ENCODE measurements at places on chromosomes 2 and 18.

DNA sequence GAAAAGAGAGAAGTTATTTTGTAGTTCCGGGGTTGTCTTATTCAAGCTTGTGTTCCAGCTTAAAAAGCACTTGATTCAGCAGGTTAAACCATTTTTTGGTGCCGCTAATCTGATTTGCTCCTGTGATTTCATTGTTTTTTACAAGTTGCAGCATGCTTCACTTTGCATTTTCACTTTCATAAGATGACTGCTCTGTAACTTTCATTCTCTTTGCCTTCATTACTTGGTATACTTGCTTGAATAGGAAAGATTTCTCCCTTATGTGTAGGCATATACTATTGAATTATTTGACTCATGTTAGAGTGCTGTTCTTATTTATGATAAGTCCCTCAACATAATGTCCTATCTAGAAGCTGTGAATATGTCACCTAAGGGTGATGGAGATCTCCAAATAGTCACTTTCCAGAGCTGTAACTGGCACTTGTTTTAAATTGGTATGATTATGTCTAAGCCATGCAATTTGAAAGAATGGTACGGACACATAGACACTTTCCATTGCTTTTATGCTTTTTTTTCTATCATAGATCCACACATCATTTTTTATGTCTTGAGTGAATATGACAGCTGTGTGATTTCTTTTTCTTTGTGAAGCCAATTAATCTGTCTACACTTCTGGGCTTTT is 254.5 kb downstream of the DSEL start:
- DNase-seq = no peak

DNA sequence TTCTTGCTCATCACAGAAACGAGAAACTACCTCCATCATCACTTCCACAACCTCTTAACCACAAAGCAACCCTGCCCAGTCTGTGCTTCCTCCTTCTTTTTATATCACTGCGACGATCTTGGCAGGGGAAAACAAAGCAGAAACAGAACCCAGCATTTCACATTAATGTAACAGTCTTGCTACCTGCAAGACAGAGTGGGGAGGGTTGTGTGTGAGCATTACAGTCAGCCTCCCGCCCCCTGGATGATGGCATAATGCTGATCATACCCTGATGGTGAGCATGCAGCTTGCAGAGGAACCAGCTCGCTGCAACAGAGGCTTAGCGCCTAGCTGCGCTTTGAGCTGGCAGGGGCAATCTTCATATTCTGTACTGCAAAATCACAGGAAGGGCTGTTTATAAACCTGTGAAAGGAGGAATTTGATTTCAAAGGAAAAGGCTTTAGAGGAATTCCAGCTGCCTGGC is 376.1 kb downstream of the IRS1 start:
- DNase-seq = no peak

GRCh38 chr18:73647391-73647790 is 500.2 kb downstream of the FBXO15 start:
- DNase-seq = no peak

GRCh38 chr18:79876497-79876896 is 75.0 kb downstream of the SLC66A2 start:
- no peak for DNase-seq

GRCh38 chr2:149731079-149731478 is 143.5 kb upstream of the MMADHC start:
- no peak for DNase-seq

GRCh38 chr2:101355401-101356054 is 31.8 kb downstream of the CREG2 start:
- no peak for DNase-seq

GRCh38 chr2:217588266-217588665 is 414.5 kb downstream of the TNS1 start:
- no peak for DNase-seq

DNA sequence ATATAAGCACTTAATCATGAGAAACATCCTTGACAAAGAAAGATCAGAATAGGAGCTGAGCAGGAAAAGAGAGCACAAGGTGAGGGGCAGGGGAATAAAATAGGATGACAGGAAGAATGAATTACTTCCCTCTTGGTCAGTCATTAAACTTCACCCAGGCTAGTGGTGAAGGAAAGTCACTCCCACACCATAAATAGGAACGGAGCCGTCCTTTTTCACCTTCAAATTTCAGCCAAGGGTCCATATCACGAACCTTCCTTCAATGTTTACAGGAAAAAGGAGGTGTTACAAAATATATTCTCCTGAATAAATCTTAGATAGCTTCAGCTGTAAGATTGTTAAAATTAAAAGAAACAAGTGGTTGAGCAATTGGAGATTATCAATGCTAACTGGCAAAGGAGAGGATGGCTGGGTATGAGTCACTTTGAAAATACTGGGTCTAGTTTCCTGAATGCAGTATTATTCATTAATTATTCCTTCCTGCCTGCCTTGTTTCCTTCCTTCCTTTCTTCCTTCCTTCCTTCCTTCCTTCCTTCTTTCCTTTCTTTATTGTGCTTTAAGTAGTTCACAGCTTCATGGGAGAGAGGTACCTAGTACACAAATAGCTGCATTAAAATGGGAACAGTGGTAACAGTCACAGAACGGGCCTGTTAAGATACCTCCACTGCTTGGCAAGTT is 292.3 kb upstream of the ID2 start:
- no peak for DNase-seq

DNA sequence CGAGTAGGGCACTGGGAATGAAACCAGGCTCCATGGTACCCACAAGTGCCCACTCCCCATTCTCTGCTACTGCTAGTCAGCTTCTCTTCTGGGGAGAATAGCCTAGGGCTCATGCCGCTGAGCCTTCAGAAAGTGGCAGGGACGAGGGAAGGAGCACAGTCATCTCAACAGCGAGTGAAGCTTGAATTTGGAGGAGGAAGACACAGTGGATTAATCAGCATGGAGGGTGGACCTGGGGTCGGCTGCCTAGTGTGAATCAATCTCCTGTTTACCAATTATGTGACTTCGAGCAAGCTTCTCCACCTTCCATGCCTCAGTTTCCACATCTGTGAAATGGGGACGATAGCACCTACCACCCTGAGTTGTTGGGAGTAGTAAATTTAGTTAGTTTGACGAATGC is 157.0 kb downstream of the SEPTIN10 start:
- no peak for DNase-seq

DNA sequence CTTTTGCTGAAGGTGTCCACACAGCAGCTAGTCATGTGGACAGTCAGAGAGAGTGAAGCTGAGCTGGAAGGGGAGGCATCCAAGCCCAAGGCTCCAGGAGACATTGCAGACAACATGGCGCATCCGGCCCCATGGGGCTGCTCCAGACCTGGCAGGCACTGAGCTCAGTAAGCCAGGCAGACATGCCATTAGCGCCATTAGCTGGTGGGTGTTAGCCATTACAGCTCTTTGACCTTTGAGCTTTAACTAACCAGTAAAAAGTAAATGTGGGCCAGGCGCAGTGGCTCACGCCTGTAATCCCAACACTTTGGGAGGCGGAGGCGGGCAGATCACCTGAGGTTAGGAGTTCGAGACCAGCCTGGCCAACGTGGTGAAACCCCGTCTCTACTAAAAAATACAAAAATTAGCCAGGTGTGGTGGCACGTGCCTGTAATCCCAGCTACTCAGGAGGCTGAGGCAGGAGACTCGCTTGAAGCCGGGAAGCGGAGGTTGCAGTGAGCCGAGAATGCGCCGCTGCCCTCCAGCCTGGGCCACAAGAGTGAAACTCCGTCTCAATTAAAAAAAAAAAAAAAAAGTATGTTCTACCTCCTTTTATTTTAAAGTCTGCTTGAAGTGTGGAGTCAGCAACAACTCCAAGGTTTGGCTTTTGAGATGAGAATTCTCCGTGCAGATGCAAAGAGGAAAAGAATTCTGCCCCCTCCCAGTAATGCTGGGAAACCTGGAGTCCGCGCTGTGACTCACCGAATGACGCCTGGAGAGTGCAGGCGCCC is 69.4 kb downstream of the TWSG1 start:
- DNase-seq = no peak

GRCh38 chr2:11876889-11877288 is 130.5 kb downstream of the LPIN1 start:
- no peak for DNase-seq

DNA sequence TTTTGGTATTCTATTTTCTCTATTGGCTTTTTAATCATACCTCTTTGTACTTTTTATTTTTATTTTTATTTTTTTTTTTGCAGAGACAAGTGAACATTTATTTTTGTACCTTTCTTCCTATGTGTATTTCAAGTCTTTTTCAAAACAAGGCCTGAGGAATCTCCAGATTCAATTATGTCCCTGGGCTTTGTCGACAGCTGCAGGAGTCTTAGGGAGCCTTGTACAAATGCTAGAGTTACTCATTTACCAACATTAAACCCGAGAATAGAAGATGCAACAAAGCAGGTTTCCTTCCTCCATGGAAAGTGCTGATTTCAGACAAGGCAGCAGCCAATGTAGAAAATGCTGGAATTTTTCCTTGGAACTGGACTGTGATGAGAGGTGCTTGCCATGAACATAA is 242.8 kb downstream of the TNS1 start:
- no peak for DNase-seq

DNA sequence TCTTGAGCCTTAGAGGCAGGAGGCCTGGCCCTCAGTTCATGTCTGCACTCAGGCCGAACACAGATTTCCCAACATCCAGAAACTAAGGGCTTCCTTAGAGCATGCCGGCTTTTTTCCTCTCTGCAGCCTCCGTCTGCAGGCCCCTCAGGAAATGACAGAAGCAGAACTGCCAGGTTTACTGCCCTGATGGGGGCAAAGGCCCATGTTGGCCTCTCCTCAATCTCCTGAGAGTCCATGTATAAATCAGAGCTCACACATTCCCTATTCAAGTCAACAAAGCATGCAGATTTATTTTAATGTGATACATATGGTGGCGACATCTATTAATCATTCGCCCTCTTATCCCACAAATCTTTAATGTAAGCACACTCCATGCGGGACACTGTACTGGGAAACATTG is 475.6 kb upstream of the HS6ST1 start:
- DNase-seq = no peak

- DNase-seq = no peak
These were observed 79.8 kb downstream of the MGAT5 start for GRCh38 chr2:134333646-134334189.

DNA sequence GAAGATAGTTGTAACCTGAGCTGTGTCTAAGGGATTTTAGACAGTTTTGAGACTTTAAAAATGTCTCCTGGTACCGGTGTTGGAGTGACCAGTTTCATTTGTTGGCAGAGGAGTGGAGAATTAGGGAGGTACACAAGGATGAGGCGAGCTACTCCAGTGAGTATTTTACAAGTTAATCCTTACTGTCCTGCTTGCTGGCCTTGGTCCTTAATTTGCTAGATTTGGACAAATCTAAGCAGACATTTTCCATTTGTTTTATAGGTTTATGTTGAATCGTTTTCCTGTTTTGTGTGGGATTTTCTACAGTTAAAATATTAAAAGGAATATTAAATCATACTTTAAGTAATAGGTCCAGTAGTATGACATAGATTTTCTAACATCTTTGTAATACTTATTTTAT is 101.8 kb downstream of the ZNF407 start:
- DNase-seq = no peak

GRCh38 chr2:96142217-96143113 is 2.8 kb downstream of the DUSP2 start:
- no peak for DNase-seq

GRCh38 chr18:58975296-58975695 is 110.6 kb downstream of the ZNF532 start:
- DNase-seq = no peak

DNA sequence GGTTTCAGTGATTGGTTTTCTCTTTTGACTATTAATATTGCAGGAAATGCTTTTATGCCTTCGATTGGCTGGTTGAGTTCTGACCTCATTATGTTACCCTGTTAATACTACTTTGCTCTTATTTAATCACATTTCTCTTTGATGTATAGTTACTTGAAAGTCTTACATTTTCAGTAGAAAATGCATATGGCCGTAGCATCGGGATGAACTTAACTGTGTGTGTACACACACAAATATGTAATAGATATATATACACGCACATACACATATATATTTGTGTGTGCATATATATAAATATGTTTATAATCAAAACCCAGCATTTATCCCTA is 1.6 kb downstream of the EPC2 start:
- DNase-seq = no peak

- no peak for DNase-seq
These were observed 753.9 kb downstream of the RNF144A start for GRCh38 chr2:7670905-7671641.

- DNase-seq = no peak
These were observed 245.4 kb downstream of the GALR1 start for GRCh38 chr18:77495079-77495478.

DNA sequence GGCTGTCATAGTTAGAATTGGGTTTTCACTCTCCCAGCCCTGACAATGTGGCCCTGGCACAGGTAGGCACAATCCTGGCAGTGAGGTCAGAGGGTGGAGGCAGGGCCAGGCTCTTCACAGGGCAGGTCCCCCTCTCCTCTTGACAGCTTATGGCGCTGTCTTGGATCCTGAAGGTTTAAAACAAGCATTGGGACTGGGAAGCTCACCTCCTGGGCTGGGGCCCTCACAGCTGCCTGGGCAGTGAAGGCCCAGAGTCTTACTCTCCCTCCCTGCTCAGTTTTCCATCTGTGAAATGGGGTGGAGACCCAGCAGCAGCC is 23.3 kb downstream of the LBH start:
- DNase-seq = no peak

GRCh38 chr2:45889053-45889452 is 237.6 kb downstream of the PRKCE start:
- no peak for DNase-seq

- DNase-seq = no peak
These were observed 56.3 kb upstream of the UBXN4 start for GRCh38 chr2:135685361-135685760.

GRCh38 chr2:219918254-219918653 is 290.8 kb downstream of the SLC4A3 start:
- no peak for DNase-seq

DNA sequence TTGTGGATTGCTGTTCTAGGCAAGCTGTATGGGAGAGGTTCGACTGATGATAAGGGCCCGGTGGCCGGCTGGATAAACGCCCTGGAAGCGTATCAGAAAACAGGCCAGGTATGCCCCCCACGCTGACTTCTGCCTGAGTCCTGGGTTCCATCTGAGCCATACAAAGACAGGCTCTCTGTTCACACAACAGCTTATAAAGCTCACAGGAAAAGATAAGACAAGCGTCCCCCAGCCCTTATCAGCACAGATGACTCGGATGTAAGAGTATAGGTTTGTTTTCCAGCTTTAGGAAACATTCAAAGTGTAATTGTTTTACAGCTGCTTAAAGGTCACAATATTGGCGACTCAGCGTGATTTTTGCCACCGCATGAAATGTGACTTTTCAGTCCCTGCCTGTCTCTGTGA is 12.7 kb downstream of the CNDP2 start:
- DNase-seq = no peak

DNA sequence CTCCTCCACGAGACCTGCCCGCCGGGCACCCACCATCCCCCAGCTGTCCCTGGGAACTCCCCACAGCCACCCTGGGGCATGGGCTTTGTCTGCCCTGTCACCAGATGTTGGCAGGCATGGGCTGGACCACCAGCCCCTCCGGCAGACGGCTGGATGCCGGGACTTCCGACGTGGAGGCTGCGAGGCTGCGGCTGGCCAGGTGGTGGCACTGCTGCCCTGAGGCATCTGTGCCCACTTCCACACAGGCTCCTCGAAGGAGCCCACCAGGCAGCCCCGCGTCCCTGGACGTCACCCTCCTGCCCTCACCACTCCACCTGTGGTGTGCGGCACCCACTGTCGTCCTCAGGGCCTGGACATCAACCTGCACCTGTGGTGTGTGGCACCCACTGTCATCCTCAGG is 319.9 kb upstream of the SALL3 start:
- DNase-seq = no peak

GRCh38 chr2:200254773-200255172 is 51.7 kb upstream of the SPATS2L start:
- DNase-seq = no peak

- peak; percentile 90 for DNase-seq
These were observed 160.3 kb upstream of the VRK2 start for GRCh38 chr2:57886161-57886786.
